SHP77 (cell line): ENCODE measurements at places on chromosomes 13 and 19.

DNA sequence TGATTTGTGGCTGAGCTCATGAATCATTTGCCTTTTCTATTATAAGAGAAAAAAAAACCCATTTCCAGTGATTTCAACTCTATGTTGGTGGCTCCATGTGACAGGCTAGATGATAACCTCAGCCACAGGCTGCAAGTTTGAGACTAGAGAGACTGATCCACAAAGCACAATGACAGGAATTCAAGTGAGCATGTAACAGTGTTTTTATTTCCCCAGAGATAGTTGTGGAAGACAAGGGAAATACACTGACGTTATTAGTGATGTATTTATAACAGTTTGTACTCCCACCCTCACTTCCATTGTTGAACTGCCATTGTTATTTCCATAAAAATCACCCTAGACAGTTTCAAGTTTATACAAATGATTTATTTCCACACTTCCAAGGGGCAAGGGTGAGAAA, 27.9 kb upstream of the EDNRB start:
- DNase-seq, result no peak

- no peak for DNase-seq
Measured at GRCh38 chr13:48559638-48560320, 26.9 kb upstream of the RCBTB2 start.

DNA sequence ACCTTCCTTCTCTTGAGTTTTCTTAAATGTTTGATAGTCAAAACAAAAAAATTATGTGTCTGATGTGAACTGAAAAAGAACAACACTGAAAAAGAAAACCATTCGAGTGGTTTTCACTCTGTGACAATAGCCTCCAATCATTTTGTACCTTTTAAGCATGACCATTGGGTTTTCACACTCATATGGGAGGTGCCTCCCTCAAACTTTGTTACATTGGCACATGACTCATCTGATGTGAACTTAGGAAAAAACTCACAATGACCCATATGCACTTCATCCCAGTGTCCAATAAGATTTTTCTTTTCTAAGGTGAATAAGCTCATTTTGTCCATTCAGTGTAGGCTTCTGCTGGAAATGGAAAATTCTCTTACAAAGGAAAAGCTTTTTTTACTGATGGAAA, 66.6 kb upstream of the XPO4 start:
- DNase-seq, result no peak

DNA sequence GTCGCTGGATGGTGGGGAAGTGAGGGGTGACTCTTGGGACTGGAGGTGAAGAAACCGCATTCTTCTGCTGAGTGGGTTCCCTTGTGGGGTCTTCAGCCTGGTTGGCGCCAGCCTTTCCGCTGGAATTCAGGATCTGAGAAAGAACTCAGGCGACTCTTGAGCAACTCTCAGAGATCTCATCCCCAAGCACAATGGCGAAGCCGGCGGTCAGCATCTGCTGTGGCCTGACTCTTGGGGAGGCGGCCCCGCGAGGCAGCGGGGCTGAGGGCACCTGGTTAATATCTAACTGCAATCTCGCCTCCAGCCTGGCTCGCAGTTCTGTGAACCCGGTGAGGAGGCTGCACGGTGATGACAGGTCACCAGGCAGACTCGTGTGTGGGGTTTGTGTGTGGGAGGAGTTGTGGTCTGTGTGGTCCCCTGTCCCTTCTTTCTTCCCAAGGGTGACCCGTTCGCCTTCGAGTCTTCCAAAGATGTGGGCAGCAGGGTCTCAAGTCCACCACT, 883 bp downstream of the ZNF441 start:
- no peak for DNase-seq

- no peak for DNase-seq
Measured at GRCh38 chr13:46717275-46717674, 79.7 kb downstream of the ESD start.

DNA sequence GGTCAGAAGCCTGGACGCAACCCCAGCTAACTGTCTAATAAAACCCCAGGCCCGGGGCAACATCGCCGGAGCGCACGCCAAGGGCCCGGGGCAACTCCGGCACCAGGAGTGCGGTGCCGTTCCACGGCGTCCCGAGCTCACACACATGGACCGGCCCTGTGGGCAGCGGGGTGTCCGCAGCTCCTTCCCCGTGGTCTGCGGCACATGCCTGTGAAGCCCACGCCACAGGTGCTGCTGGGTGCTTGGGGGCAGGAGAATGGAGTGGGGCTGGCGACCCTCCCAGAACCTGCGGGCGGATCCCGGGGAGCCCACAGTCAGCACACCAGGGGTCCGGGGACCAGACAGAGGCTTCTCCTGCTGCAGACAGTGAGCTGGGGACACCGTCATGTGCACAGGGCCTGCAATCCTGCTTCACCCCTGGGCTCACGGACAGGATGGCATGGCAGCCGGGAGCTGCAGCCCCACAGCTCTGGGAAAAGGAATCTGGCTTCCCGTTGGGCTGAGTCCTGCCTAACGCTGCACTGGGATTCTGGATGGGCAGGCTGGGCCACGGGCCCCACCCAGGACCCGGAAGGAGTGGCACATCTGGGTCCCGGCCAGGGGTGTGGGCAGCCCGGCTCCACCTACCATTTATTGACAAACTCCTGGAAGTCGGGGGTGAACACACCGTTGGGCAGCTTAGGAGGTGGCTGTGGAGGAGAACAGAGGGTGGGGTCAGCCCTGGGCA, 28.2 kb upstream of the ZBTB7A start:
- no peak for DNase-seq

DNA sequence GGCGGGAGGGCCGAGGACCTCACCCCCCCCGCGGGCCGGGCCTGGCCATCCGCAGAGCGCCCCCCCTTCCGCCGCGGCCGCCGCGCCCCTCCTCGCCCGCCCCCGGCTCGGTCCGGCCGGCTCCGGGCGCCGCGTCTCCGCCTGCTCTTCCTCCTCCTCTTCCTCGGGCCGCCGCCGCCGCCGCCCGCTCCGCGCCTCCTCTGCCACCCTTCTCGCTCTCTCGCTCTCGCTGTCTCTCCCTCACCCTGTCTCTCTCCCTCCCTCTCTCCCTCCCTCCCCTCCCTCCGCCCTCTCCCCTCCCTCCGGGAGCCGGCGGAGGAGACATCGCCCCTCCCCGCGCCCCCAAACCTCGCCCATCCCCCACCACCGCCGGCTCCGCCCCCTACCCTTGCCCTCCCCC, at the start of gene SHANK1:
SHANK1 (minus strand) TSS at position 237 of the 400 bp plus-strand sequence. CDS start 2,883 bp downstream, outside the sequence.
- no peak for DNase-seq

- no peak for DNase-seq
Measured at GRCh38 chr19:45356760-45357444, 13.5 kb downstream of the ERCC2 start.

GRCh38 chr13:97629601-97630272, 195.8 kb downstream of the RAP2A start:
- peak; percentile 85 for DNase-seq

DNA sequence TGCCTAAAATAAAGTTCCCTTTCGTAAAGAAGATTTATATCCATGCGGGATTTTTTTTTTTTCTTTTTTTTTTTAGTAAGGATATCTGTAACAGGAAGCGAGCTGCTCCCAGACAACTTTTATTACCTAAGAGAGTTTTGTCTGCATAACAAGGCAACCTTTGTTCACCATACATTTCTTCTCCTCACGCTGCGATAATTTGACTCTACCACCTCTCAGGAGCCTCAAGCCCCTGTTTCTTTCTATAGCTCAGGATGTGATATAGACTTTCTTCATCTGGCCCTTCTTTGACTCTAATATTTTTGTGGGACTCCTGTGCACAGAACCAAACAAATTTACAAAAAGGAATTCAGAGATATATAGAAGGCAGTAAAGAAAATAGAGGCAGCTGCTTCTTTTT, 1053.7 kb upstream of the SPRY2 start:
- DNase-seq, result no peak

DNA sequence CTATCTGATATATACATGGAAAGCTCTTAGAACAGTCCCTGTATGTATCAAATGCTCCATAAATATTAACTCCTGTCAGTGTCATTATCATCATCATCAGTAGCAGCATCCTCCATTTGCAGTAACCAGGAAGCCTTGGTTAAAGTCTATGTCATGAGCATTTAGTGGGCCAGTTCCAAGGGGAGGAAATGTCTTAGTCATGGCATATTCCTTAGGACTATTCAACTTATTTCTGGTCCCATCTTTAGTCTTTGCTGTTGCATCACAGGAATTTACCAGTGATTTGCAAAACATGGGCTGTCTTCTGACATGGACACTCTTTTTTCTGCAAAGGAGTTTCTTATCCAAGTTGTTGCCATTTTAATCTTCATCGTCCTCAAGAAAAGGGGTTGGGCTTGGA, 98.4 kb downstream of the WDFY2 start:
- DNase-seq, result no peak

DNA sequence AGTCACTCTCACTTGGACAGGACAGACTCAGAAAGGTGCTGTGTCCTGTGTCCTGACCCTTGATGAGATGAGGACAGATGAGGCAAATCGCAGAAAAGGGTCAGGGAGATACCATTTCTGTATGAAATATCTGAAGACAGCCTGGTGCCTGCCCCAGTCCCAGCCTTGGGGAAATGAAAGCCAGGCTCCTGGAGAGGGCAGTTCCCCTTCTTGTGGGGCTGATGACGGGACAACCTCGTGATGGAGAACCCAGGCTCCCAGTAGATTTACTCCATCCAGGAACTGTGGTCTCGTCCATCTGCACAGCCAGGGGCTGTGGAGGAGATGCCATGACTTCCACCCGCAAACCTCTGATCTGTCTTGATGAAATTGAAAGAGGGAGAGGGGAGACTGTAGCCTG, 13.8 kb downstream of the LILRB1 start:
- DNase-seq, result no peak

- no peak for DNase-seq
Measured at GRCh38 chr19:15422296-15423075, 3.7 kb upstream of the AKAP8L start.

DNA sequence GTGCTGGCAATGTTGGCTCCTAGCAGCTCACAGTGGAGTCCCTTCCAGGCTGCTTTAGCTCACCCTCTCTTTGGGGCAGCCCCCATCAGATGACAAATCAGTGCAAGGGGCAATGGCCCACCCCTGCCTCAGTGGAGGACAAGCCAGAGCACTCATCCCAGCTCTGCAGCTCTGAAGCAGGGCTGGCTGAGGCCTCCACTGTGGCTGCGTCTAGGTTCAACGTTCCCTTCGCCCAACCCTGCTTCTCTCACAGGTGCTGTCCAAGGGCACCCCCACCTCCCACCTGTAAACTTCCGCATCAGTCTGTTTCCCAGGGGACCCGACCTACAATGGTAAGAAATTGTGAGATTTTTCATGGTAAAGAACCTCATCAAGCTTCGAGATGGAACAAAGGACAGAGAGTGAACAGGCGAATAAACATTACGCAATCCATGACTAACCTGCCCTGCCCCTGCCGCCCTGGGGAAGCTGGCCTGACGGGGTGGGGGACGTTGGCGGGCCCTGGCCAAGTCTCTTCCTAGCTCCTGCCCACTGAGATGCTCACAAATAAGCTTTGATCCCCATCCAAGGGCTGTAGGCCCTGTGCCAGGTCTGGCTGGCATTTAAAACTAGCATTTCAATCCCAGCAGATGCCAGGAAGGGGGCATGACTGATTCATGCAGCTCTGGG, 40.5 kb downstream of the DZIP1 start:
- DNase-seq, result peak; percentile 79

GRCh38 chr13:80359778-80360452, 19.0 kb upstream of the SPRY2 start:
- DNase-seq, result no peak

DNA sequence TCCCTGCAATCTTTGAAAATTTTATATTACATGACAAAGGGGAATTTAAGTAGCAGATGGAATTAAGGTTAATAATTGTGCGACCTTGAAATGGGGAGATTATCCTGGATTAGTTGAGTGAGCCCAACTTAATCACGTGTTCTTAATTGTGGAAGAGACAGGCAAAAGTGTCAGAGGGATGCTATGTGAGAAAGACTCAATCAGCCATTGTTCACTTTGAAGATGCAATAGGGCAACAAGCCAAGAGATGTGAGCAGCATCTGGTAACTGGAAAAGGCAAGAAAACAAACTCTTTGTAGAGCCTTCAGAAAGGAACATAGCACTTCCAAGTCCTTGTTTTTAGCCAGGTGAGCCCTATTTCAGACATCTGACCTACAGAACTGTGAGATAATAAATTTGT, 247.7 kb downstream of the SLITRK1 start:
- no peak for DNase-seq

GRCh38 chr13:78036841-78037240, 118.2 kb upstream of the EDNRB start:
- no peak for DNase-seq

DNA sequence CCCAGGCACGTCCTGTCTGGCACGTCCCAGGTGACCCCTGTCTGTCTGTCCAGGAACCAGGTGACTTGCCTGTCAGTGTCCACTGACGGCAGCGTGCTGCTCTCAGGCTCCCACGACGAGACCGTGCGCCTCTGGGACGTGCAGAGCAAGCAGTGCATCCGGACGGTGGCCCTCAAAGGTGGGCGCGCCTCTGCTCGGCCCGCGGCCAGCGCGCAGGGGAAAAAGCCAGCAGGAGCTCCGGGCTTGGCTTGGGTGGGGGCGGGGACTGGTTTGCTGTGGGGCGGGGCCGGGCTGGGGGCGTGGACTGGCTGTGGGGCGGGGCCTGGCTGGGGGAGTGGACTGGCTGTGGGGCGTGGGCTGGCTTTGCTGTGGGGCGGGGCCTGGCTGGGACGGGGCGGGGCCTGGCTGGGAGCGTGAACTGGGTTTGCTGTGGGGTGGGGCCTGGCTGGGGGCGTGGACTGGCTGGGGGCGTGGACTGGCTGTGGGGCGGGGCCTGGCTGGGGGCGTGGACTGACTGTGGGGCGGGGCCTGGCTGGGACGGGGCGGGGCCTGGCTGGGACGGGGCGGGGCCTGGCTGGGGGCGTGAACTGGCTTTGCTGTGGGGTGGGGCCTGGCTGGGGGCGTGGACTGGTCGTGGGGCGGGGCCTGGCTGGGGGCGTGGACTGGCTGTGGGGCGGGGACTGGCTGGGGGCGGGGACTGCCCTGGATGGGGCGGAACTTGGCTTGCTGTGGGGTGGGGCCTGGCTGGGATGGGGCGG, 7.2 kb downstream of the WDR18 start:
- no peak for DNase-seq

DNA sequence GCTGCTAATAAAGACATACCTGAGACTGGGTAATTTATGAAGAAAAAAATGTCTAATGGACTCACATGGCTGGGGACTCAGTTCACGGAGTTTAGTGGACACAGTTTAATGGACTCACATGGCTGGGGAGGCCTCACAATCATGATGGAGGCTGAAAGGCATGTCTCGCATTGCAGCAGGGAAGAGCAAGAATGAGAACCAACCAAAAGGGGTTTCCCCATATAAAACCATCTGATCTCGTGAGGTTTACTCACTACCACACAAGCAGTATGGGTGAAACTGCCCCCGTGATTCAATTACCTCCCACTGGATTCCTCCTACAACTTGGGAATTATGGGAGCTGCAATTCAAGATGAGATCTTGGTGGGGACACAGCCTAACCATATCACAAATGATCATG, 1181.2 kb downstream of the PCDH9 start:
- no peak for DNase-seq

GRCh38 chr13:111570911-111571310, 250.5 kb downstream of the TEX29 start:
- no peak for DNase-seq

DNA sequence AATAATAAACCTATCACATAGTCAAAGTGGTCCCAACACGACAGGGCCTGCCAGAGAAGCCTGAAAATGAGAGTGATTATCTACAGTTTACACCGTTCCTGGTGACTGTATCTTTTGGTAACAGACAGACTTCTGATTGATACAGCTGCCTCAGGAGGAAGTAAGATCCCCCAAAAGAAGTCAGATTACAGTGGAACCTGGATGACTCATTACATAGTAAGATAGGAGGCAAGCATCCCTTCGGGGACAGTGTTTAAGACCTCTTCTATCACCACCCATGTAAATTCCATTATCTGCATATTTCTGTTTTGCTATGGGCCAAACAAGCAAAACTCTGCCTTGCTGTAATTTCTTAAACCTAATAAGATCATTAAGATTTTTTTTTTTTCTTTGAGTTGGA, 44.0 kb upstream of the FLT1 start:
- no peak for DNase-seq
